Smooth muscle cell of the pulmonary artery (primary cell): ENCODE measurements at places on chromosomes 3 and 15. TPM values are rescaled to one million over a fixed set of nuclear protein-coding genes. Genes with fewer than 3 reads are reported as not detected.

LRRC2 gene
- total RNA-seq: 0.36 and 1.5 TPM in 2 replicates

MYZAP gene
- total RNA-seq: 0.03 and 0.07 TPM in 2 replicates

NR1D2 gene
- total RNA-seq: 30.4 and 43.5 TPM in 2 replicates

NOX5 gene
- 0.23 and 0.39 TPM in 2 replicates for total RNA-seq

SCAPER gene
- 8.0 and 10.6 TPM in 2 replicates for total RNA-seq

C3orf22 gene
- not detected in 2 replicates for total RNA-seq

ATP8B4 gene
- 1.7 and 3.8 TPM in 2 replicates for total RNA-seq

GATM gene
- total RNA-seq: 0.20 TPM in 2 replicates

TRH gene
- 0.10 and 0.20 TPM in 2 replicates for total RNA-seq

ALG1L2 gene
- not detected in 2 replicates for total RNA-seq

SRGAP3 gene
- 2.8 and 7.6 TPM in 2 replicates for total RNA-seq
